ENCODE measurements at places on chromosomes 12 and 14.

GRCh38 chr14:95138876-95139275 lies 18.5 kb downstream of the DICER1 start:
- no peak for DNase-seq

- DNase-seq: no peak
Measured at GRCh38 chr14:22981090-22981875, 1.1 kb downstream of the AJUBA start.

- DNase-seq: no peak
Measured at GRCh38 chr12:40104461-40105264, 1.2 kb downstream of the SLC2A13 start.

- no peak for DNase-seq
Measured at GRCh38 chr12:129610601-129611120, 293.2 kb downstream of the TMEM132D start.

- peak; percentile 88 for DNase-seq
Measured at GRCh38 chr14:67695394-67695949, at the start of gene RDH11. TSS of gene RDH11 (minus strand) at chr14:67695764. CDS start at chr14:67695703, 61 bp downstream.

- peak; percentile 62 for DNase-seq
Measured at GRCh38 chr14:61343991-61344405, 22.6 kb downstream of the PRKCH start.

DNA sequence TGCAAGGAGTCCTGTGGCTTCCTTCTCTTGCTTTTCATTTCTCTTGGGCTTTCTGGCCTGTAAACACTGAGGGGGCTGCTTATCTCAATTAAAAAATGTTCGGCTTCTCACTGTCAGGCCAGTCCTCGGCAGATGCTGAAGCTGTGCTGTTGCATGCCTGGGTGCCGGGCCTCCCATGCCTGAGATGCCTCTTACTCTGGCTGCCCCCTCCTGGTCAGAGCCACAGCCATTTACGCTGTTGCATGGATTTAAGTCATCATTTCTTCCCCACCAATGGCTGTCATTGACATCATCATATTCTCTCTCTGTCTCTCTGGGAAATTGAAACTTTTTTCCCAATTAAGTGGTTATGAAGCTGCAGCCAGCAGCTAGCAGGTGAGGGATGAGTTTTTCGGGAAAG lies 53.7 kb downstream of the FOXN4 start:
- no peak for DNase-seq

DNA sequence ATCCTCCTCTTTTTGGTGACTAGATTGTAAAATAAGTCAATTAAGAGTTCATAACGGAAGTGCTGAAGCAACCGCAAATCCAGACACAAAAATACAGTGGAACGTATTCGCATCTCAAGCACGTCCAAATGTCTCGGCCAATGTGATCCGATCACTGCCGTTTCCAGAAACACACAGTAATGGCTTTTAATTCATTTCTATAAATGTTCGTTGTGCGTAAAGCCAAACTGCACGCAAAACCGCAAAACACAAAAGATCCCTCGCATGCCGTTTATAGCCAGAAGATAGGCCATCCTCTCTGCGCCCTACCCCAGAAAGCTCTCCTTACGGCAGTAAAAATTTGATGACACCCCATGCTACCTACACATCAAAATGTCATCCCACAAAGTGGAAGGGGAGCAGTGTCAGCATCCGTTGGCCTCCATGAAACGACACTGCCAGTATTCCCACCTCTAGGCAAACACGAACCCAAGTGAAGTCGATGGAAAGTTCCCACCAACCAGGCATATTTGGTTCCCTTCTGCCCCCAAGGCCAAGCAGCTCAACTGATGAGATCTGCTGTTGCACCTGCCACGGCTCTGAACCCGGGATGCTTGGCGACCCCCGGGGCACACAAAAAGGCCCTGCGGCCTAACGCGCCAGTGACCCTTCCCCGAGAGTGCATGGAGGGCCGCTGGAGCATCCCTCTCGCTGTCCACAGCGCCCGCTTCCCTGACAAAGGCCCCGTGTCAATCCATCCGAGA lies 1.4 kb downstream of the HECTD4 start:
- DNase-seq: no peak

- no peak for DNase-seq
Measured at GRCh38 chr14:59848671-59849070, 21.9 kb downstream of the RTN1 start.

GRCh38 chr14:72839753-72840607 lies 53.9 kb downstream of the DPF3 start:
- DNase-seq: no peak
